CD4-positive, alpha-beta T cell treated with Interferon alpha-2 for 1 hour (primary cell): ENCODE measurements at places on chromosomes 6 and 20.

DNA sequence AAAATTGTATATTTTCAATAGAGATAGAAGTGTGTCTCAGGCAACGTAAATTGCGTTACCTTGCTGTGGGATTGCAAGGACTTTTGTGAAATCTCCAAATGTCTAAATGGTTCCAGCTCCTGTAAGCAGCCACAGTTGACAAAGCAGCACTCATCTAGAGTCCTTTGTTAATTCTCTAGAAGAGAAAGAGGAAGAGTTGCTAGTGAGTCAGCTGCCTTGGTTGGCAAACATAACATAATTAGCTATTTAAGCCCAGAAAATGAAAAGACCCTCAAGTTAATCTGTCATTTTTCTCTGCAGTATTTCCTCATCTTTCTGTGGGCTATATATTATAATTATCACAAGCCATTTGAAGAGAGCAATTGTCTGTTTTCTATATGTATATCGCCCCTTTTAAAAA, 66.4 kb upstream of the FABP7 start:
- no peak for DNase-seq

DNA sequence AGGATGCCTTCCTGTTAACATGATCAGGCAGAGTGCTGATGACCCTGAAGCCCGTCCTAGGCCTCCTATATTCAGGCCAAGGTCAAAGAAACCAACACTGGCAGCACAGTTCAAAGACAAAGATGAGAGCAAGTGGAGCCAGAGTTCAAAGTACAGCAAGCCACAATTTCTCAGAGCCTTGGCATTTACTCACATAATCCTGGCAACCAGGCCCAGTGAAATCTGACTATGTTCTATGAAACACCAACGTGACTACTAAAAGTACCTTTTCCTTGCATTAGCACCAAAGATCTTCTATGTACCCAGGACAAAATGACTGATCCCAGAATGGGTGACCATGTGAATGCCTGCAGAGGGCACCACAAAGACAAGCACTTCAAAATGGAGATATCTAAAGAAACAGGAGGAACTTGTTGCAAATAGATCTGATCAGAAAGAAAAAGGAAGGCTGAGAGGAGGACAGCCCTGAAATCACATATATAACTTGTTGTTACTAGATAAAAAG, 3.9 kb downstream of the NFS1 start:
- no peak for DNase-seq

DNA sequence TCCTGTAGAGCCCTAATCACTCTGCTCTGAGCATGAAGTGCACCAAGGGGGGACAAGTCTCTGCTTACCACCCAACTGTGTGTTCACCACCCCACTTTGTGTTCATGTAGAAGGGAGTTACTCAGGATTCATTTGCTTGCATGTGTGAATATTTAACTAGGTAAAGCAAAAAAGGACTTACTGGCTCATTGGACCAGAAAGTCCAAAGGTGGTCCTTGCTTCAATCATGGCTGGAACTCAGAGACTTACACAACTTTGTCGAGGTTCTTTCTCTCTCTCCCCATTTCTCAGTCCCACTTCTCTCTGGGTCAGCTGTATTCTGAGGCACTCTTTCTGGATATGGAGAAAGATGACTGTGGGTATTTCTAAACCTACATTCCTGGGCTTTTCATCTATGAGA, 4.0 kb downstream of the TMEM200A start:
- DNase-seq: no peak

- no peak for DNase-seq
Measured at GRCh38 chr20:13102694-13103093, 93.9 kb downstream of the SPTLC3 start.

GRCh38 chr20:48725555-48725991, 102.2 kb downstream of the PREX1 start:
- peak; percentile 28 for DNase-seq

- no peak for DNase-seq
Measured at GRCh38 chr6:137872581-137873115, 5.6 kb downstream of the TNFAIP3 start.

GRCh38 chr6:28943557-28944411, 20.0 kb upstream of the TRIM27 start:
- peak; percentile 72 for DNase-seq
